Activated CD4-positive, alpha-beta T cell treated with anti-CD3 and anti-CD28 coated beads, Interleukin-2, amount 50 U/mL, for 1 hour (primary cell): ENCODE measurements at places on chromosomes 1 and 21.

GRCh38 chr1:57887964-57888491 lies 464.2 kb upstream of the DAB1 start:
- no peak for DNase-seq

GRCh38 chr1:162351246-162351842 lies 25.3 kb downstream of the SPATA46 start:
- no peak for DNase-seq

GRCh38 chr1:3155056-3155925 lies 86.3 kb downstream of the PRDM16 start:
- no peak for DNase-seq

DNA sequence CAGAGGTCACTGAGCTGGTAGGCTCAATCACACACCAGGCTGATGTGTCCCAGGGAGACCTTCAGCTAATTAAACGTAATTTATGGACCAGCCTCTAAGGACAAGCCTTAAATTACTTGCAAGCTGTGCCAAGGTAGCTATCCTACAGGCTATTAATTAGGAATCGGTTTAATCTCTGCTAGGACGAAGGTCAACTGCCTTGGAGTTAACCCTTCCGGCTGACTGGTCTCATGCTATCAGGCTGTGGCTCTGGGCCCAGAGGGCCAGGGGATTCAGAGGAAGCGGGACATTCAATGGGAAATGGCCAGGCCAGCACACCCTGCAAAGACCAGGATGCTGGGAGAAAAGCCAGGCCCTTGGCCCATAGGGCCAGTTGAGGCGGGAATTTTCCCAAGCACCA lies 19.0 kb downstream of the DHRS3 start:
- DNase-seq = no peak

DNA sequence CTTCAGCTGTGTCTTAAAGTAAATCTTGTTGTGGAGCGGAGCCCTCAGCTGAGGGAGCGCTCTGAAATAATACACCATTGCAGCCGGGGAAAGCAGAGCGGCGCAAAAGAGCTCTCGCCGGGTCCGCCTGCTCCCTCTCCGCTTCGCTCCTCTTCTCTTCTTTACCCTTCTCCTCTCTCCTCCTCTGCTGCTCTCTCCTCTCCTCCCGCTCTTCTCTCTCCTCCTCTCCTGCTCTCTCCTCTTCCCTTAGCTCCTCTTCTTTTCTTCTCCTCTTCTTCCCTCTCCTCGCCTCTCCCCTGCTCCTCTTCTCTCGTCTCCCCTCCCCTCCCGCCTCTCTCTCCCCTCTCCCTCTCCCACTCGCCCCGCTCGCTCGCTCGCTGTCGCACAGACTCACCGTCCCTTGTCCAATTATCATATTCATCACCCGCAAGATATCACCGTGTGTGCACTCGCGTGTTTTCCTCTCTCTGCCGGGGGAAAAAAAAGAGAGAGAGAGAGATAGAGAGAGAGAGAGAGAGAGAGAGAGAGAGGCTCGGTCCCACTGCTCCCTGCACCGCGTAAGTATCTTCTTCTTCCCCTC lies at the start of gene PROX1:
PROX1 (plus strand) TSS at position 47 of the 580 bp plus-strand sequence. CDS start 8,563 bp downstream, outside the sequence.
- peak; percentile 38 for DNase-seq

- no peak for DNase-seq
Observed at GRCh38 chr1:22646384-22646783, 3.0 kb downstream of the C1QC start.

DNA sequence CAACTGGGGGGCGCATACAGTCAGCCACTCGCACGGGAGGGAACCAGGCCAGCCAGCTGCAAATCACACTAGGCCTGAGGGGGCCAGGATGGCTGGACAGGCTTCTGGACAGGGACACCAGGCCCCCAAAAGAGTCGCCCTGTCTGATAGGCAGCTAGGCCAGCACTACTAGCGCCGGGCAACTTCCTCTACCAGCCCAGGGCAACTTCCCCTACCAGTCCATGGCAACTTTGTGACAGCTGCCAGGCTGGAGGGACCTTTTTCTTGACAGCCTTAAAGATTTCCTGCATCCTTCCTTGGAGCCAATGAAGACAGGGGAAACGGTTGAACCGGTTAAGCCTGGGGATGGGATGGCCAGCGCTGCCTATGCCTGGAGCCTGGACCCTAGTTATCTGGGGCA lies 5.1 kb downstream of the IFFO2 start:
- no peak for DNase-seq
